ENCODE measurements at places on chromosomes 13 and 19.
A peak's percentile ranks its signal among the peaks of the same experiment; 100 is the strongest.

GRCh38 chr19:29489172-29489951 is 36.4 kb upstream of the VSTM2B start:
- DNase-seq = no peak

- DNase-seq = no peak
Measured at GRCh38 chr13:40330950-40331349, 335.5 kb downstream of the FOXO1 start.

DNA sequence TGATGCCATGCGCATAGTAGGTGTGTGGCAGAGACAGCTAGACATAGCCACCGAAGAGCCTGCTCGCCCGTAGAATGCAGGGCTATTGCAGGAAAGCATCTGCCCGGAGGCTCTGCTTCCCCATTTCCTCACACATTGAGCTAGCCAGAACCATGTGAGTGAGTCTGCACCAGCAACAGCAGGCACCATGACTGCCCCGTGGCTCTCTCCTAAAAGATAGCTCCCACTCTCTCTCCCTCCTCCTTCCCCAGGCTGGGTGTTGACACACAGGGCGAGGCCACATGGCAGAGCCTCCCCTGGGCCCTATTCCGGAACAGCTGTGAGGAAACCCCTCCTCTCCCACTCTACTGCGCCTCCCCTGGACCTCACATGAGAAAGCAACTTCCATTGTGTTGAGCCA is 52.3 kb upstream of the ATP12A start:
- no peak for DNase-seq

GRCh38 chr13:29569253-29570050 is 26.0 kb downstream of the SLC7A1 start:
- no peak for DNase-seq

- DNase-seq = no peak
Measured at GRCh38 chr13:42603571-42603970, 29.6 kb downstream of the TNFSF11 start.

DNA sequence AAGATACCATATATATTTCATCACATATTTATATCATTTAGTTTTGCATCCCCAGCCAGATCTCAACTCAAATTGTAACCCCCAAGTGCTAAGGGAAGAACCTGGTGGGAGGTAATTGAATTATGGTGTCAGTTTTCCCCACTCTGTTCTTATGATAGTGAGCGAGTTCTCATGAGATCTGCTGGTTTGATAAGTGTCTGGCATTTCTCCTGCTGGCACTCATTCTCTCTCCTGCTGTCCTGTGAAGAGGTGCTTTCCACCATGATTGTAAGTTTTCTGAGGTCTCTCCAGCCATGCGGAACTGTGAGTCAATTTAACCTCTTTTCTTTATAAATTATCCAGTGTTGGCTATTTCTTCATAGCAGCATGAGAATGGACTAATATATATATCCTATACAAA is 462.5 kb upstream of the SLITRK5 start:
- DNase-seq = peak; percentile 5

DNA sequence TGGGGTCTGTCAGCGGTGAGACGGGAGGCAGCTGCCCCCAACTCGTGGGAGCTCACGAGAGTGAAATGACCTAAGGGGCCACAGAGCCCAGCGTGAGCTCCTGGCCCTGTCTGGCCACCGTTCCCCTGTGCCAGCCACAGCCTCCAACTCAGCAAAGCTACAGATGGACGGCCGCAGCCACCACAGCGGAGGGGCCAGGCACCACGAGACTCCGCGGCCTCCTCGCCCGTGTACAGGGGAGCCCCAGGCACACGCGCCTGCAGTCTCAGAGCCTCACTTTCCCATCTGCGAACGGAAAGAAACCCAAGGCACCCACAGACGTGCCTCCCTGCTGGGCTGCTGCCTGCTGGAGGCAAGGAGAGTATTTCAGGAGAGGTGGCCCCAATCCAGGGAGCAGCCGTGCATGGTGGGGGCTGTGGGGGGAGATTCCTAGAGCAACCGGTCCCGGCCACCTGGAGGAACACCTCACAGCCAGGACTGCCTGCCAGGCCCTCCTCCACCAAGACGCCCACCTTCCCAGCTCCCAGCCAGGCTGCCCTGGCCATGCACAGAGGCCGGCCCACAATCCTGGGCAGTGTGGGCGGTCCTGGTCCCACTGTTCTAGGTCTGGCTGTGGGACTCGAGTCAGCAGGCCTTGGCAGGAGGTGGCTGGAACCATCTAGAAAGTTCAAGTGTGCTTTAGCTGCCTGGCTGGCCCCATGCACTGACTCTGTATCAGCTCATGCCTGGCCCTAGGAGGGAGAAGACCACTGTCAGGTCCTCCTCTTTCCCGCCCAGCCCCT is 1.9 kb downstream of the MKNK2 start:
- DNase-seq = no peak

DNA sequence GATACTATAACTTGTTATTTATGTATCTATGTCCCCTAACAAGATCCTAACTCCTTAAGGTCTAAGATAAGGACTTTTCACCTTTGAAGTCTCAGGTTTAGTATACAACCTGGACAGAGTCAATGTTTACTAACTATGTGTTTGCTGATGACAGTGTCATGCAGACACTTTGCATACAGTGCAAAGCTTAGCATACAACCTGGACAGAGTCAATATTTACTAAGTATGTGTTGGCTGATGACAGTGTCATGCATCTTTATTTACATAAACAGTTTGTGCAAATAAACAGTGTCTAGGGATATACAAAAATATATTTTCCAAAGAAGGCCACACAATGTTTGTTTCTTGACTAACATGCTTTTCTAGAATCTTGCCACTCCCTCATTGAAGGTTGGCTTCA is 34.7 kb downstream of the DCT start:
- no peak for DNase-seq

GRCh38 chr13:35700671-35701070 is 224.2 kb upstream of the MAB21L1 start:
- DNase-seq = no peak

DNA sequence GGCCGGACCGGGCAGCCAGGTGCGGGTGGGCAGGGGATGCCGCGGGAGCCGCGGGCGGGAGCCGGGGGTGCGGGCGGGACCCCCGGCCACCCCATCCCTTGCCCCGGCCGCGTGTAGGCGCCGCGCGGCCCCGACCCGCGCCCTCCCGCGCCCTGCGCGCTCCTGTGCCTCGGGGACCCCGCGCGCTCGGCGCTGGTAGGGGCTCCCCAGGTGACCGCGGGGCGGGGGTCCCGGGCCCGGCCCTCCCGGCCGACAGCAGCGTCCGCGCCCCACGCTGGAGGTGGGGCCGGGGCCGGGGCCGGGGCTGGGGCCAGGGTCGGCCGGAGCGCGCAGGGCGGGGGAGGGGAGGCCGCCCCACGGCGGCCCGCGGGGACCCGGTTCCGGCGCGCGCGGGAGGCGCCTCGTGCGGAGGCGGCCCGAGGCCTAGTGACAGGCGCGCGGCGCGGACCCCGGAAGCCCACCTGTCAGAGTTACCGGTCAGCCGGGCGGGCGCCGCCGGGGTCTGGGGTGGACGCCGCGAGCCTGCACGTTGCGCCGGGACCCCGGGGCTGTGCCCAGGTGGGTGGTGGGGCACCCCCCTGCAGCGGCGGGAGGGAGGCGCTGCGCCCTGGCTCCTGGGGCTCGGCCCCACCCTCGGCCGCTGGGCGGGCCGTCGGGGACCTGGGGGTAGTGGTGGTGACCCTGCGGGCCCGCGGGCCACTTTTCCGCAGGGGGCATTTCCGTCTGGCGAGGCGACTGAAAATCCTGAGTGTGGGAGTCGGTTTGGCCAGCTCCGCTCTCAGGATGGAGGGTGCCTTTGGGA is 518 bp downstream of the TFDP1 start:
- DNase-seq = peak; percentile 27

DNA sequence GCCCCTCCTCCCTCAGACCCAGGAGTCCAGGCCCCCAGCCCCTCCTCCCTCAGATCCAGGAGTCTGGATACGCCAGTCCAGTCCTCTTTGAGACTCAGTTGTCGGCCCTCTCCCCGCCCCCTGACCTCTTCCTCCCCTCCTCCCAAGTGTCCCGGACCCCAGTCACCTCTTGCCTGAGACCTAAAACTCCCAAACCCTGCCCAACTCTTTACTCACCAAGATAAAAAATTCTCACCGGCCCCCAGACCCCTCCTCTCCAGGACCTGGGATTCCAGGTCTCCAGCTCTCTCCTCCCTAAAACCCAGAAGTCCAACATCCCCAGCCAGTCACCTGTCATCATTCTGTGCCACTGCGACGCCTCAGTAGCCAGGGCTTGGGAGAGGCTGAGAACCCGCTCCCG is 1.4 kb upstream of the HSD17B14 start:
- no peak for DNase-seq

DNA sequence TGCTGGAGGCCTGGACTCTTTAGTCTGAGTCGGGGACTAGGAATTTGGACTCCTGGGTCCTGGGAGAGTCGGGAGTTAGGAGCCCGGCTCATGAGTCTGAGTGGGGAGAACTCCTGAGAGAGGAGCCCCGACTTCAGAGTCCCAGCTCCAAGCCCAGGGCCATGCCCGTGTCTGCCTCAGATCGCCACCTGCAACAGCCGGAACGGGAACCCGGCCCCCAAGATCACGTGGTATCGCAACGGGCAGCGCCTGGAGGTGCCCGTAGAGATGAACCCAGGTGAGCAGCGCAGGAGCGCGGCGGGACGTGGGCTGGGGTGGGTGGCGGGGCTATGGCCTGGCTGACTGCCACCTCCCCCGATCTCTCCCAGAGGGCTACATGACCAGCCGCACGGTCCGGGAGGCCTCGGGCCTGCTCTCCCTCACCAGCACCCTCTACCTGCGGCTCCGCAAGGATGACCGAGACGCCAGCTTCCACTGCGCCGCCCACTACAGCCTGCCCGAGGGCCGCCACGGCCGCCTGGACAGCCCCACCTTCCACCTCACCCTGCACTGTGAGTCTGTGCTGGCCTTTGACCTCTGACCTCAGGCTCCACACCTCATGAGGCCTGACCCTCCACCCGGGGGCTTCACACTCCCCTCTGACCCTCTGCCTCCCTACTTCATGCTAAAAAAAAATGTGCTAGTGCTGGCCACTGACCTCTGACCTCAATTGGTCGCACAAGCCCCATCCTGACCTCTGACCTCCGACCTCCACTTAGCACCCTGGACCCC is 4.4 kb downstream of the BCAM start:
- DNase-seq = peak; percentile 38

DNA sequence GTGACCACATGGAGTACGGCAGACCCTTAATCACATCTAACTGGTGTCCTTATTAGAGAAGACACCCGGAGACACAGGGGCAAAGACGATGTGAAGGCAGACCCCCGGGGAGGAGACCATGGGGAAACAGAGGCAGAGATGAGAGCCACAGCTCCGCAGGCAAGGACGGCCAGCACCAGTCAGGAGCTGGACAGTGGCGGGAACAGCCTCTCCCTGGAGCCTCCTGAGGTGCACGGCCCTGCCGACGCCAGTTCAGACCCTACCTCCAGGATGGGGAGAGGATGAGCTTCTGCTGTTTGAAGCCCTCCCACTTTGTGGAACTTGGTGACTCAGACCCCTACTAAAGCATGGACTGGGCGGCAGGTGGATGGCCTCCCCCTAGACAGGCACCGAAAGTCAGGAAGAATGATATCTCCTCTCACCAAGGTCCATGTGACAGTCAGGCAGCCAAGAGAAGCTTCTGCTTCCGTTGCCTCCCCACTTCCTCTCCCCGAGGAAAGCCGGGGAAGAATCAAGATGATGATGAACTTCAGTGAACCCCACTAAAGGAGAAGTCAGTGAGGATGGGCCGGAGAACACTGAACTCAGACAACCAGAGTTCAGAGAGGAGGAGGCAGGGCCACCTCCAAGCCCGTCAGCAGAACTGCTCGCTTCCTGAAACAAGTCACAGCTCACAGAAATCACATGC is 25.4 kb downstream of the RAB20 start:
- no peak for DNase-seq

DNA sequence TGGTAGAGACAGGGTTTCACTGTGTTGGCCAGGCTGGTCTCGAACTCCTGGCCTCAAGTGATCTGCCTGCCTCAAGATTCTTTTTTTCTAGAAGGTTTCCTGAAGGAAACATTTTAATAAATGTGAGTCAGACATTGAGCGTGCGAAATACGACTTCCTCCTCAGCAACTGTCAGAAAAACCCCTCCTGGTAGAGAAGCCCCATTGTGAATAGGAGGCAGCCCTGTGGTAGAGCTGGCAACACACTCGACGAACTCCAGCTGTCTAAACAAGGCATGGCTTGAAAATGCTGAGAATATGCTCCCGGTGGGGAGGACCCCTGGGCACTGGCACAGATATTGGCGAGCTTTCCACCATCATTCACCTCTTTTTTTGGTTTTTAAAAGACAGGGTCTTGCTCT is 9.8 kb downstream of the ZNF333 start:
- DNase-seq = no peak

DNA sequence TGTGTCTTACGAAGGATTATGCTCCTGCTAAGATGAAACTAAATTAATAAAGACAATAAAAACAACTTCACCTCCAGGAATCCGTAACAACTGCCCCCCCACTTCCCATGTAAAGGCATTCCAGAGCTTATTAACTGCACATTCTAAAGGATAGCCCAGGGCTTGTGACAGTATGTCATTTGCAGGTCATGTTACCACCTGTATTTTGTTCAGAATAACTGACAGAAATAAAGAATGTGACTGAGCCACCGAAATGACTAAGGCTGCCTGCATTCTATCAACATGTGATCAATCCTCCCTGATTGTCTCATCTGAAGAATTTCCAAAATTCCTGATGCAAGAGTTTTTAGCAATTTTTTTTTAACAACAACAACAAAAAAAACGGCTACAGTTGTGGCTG is 117.2 kb downstream of the MIPEP start:
- DNase-seq = peak; percentile 77

GRCh38 chr13:21984156-21984555 is 313.3 kb downstream of the FGF9 start:
- DNase-seq = no peak

DNA sequence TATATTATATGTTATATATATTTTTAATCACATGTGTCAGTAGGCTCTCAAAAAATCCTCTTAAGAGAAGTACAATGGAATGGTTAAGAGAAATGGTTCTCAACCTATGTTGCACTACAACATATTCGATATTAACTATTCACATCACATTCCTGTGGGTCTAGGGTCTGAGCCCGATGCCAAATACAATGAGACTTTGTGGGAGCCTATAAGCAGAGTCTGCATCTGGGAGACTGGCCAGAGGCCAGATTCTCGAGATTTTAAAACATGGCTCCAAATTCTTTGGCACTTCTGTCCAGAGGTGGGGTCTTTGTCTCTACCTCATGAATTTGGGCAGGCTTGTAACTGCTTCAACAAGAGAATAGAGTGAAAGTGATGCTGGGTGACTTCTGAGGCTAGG is 79.4 kb upstream of the NBEA start:
- no peak for DNase-seq

GRCh38 chr13:44407891-44408290 is 34.3 kb downstream of the SERP2 start:
- DNase-seq = no peak

GRCh38 chr13:26964278-26965250 is 204.0 kb upstream of the GPR12 start:
- DNase-seq = peak; percentile 67

All from kidney tubule cell (primary cell).